ENCODE measurements at places on chromosomes 1 and 21.
A peak's percentile ranks its signal among the peaks of the same experiment; 100 is the strongest.

DNA sequence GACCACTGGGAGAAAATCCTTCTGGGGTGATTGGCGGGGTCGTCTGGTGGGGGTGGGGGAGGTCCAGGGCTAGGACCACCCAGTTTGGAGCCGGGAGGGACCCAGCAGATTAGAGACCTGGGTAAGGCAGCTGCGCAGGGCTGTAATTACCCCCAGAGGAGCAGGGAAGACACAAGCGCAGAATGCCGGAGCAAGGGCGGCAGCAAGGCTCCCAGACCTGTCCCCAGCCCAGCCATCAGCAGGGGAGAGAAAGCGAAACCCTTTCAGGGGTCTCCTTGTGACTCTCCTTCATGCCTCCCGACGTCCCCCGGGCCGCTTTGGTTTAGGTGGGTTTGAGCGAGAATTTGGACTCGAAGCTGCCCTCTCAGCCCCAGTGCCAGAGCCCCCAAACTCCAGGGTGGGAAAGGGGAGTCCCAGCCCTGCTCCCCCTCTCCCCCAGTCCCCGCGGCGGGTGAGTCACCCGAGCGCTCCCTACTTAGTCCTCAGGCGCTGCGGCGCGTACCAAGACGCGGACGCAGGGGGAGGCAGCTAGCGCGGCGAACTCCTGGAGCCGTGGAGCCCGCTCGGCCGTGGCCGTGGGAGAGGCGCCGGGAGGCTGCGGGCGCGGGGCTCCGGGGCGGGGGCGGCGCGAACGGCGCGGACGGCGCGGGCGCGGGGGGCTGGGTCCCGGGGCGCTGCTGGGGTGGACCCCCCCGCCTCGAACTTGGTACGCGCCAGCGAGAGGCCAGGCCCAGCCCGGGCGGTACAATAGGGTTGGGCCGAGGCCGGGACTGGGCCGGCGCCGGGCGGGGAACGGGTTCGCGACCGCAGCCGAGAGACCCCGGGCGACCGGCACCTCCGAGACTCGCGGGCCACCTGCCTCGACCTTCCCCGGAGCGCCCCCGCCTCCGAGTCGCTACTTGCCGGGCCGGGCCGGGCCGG lies at the start of gene MAP7D1:
Gene MAP7D1 (plus strand): TSS at position 753 of the 921 bp plus-strand sequence. CDS start 258 bp downstream, outside the sequence.
- DNase-seq = peak; percentile 83

DNA sequence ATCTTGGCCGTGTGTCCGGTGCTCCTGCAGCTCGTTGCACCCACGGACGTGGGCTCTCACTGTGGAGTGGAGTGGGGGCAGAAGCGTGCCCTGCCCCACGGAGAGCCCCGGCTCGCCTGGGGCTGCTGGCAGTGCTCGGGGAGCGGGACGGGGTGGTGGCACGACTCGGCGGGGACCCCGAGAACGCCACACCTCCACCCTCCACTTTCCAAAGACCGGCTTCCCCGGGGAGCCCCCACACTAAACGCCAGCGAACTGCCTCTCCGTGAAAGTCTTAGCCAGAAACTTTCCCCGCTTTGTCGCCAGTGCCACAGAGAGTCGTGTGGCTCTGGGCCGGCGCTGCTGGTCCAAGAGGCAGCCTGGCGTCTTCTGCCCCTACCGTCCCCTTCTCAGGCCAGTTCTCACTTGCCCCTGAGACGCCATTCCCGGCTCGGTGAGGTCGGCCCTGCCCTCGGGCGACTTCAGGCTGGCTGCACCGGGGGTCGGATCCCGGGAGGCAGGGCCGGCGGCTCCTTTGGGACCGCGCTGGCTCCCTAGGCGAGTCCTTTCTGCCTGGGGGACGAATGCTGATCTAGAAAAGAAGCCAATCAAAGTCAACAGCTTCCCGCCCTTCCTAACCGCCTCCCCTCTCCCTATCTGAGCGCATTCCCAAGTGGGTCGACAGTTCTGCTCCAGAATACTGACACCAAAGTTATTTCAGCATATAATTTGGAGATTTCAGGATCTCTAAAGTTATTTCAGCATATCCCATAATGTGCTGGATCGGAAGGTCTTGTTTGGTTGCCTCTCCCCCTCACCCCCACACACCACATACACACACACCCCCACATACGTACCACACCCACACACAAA lies 2.6 kb upstream of the SAMD13 start:
- peak; percentile 4 for DNase-seq

DNA sequence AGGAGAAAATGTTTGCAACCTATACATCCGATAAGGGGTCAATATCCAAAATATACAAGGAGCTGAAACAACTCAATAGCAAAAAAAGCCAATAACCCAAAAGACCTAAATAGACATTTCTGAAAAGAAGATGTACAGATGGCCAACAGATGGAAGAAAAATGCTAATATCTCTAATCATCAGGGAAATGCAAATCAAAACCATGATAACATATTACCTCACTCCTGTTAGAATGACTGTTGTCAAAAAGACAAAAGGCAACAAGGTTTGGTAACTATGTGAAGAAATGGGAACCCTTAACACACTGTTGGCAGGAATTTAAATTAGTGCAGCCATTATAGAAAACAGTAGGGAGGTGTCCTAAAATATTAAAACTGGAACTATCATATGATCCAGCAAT lies 74.7 kb downstream of the LEPR start:
- no peak for DNase-seq

GRCh38 chr1:232589812-232590743 lies 39.9 kb downstream of the SIPA1L2 start:
- no peak for DNase-seq

DNA sequence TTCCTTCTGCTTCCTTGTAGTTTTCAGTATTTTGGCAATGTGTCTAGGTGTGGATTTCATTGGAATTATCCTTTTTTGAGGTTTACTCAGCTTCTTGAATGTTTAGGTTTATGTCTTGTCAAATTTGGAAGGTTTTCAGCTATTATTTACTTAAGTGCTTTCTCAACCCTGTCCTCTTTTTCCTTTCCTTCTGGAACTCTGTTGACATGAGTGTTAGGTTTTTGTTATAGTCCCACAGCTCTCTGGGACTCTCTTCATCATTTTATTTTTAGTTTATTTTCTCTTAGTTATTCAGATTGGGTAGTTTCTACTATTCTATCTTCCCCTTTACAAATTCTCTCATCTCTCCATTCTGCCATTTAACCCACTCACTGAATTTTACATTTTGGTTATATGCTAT lies 63.1 kb upstream of the GPR88 start:
- no peak for DNase-seq

DNA sequence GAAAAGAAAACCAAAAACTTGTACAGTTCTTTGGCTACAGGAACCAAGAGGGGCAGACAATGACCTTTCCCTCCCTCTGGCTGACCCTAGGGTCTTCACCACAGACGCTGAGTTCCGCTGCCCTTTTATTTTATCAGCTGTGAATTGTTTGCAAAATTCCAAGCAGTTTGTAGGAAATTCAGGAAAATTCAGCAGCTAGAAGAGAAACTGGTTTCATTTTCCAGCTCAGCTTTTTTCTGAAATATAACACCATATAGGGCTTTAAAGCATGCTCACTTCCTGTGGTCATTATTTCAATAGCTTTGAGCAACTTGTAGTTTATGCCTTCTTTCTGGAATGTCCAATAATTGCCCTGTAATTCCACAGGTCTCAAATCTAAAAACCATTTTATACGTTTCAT lies 5.5 kb upstream of the PIK3R3 start:
- DNase-seq = no peak

All from stimulated activated CD4-positive, alpha-beta T cell treated with anti-CD3 and anti-CD28 coated beads, Interleukin-1b, Interleukin-23, amount 100 ng/mL, for 48 hours (primary cell).